Caki2 (cell line): ENCODE measurements at places on chromosomes 12 and 14.
A peak's percentile ranks its signal among the peaks of the same experiment; 100 is the strongest.

DNA sequence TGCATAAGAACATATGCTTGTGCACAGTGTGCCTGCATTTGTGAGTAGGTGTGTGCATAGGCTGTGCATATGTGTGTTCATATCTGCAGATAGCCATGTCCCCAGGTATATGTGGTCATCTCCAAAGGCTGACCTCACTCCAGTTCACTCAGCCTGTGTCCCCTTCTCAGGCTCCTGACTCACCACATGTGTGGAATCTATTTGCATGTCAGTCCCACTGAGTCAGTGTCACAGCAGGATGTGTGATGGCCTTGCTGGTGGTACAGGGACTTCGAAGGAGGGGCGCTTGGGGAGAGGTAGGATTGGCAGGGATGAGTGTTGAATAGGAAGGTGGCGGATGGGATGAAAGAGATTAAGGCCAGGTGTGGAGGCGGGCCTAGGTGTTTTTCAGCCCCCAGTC, 35.5 kb downstream of the KRT80 start:
- DNase-seq: peak; percentile 48

DNA sequence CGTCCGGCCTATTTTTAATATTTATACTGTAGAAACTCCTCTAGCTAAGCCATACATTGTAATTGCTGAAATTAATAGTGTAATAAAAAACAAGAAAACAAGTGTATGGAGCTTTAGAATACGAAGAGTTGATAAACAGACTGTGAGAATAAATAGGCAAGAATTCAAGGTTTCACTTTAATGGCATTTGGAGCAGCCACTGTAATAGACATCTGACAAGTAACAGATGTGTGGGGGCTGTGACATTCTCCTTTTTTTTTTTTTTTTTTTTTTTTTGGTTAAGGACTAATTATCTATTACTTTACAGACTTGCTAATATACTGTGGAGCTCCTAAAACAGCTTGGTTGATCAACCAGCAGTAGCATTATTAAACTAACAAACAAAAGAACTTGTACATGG, 42.1 kb upstream of the CFAP54 start:
- DNase-seq: no peak

- DNase-seq: peak; percentile 72
Observed at GRCh38 chr14:54676812-54677708, 110.1 kb downstream of the SAMD4A start.

DNA sequence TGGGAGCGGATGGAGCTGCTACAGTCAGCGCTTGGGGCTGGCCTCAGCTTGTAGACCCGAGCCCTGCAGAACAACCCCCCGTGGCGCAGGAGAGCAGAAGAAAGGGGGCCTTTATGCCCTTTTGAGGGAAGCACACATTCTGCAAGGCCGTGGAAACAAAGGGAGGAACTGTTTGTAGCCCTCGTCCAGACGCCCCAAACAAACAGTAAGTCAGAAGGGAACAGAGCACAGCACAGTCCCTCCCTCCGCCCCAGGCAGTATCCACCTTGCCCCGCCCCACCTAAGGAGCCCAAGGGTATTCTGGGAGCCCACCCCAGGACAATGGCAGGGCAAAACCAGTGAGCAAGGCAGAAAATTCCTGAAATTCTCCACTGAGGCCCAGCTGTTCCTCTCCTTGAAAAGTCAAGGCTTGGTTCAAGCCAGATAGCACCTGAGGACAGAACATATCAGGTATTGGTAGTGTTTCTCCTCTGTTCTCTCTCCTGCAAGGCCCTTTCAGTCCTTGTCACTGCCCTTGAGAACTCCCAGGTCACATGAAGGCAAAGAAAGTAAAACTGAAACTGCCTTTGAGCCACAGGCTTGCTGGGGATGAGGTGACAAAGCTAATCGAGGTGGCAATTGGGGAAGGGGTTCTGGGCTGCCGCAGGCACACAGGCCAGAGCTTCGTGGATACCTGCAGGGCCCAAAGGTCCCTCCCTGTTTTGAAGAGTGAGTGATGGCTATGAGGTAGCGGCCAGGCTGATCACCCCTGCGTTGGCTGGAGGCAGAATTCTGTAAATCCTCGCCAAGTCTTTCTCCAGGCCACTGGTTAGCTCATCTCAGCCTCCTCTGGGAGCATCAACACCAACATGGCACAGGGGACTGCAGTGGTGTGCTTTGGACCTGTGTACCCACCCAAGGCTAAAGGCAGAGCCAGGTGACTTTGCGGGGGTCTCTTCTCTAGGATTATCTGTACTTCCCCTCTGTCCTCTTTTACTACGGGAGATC, 499 bp downstream of the DGLUCY start:
- DNase-seq: peak; percentile 78

- no peak for DNase-seq
Observed at GRCh38 chr12:10661338-10661737, 12.5 kb downstream of the STYK1 start.

GRCh38 chr12:62516927-62517326, 50.3 kb downstream of the MON2 start:
- no peak for DNase-seq

- no peak for DNase-seq
Observed at GRCh38 chr14:76564471-76565422, 188.8 kb downstream of the ESRRB start.

GRCh38 chr14:71354801-71355200, 447.5 kb downstream of the PCNX1 start:
- DNase-seq: no peak
